ENCODE measurements at places on chromosomes 3 and 15.

DNA sequence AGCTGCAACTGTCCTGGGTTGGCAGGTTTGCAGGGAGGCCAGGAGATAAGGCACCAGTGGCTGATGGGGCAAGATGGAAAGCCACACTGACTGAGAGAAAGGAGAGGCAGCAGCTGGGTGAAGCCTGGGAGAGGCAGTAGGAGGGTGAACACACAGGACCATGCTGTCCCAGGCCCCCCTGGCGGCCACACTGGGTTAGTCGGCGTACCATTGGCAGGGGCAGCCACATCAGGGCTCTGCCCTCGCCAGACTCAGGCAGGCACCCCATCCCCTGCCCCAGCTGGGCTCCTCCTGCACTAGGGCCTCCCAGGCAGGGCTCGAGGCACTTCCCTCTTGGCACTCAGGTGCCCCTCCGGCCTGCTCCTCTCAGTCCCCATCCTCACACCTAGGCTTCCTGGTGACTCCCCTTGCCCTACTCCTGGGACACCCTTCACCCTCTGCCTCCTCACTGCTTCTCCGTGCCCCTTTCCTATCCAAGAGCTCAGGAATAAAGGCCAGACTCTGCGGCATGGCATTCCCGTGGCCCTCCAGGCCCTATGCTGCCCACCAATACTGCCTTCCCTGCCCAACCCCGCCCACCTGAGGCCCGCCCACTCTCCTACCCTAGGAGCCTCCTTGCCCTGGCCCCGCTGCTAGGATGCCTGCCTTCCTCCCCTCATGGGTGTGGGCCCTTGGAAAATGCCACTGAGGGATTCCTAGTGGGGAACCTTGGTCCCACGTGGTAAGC is 28.7 kb upstream of the DUSP7 start:
- no peak for DNase-seq

GRCh38 chr3:5758699-5759098 is 571.2 kb downstream of the EDEM1 start:
- no peak for DNase-seq

DNA sequence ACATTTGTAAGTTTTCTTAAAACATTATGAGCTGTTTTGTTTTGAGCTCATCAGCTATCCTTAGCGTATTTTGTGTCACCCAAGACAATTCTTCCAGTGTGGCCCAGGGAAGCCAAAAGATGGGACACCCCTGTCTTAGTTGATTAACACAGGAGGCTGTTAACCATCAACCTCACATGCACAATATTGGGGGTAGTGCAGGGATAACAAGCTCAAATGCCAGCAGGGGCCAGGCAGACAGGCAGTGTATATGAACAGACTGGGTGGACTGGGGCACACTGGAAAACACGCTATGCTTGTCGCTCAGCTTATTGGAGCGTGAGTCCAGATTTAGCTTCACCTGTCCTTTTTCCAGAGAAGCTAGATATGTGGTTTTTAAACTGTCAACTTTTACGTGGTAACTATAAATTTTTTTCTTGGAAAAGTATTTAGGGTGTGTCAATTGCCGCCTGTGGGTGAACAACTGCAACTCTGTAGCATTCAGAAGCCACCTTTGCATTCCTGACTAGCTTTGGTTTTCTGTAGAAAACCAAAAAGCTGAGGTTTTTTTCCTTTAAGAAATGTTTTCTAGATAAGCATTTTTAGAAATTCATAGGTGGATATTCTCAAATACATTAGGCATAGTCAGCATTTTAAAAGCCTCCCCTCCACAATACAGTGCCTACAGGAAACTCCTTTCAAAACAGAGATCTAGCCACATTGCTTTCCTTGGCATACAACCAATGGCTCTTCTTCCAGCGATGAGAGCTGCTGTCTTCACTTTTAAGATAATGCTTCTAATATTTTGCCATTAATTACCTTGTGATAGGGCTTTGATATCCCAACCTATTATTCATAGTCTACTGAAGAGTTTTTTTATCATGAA is 14.6 kb downstream of the PSMD6 start:
- no peak for DNase-seq

- DNase-seq, result no peak
Measured at GRCh38 chr3:11411956-11412355, 139.8 kb downstream of the ATG7 start.

DNA sequence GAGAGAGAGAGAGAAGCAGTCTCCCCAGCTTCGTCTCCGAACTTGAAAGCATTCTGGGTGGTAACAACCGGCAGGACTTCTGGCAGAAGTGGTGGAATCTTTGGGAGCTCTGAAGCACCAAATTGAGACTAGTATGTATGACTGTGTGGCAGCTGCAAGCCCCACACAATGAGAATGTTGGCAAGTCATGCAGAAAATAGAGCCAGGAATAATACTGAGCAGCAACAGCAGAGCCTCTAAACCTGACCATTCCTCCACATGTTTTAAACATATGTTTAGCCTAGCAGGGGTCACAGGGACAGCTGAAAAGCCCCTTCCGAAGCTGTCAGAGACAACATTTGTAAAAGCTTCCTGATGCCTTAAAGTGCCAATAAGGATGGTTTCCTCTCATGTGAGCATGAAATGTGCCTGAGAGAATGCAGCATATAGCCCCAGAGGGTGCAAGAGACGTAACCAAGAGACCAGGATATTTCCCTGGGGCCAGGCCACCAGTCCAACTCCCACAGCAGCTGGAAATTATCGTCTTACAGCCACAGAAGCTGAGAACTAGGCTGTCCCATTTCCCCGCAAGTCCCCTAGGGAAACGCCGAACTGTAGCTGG is 178.6 kb upstream of the CCDC54 start:
- DNase-seq, result no peak

- DNase-seq, result no peak
Measured at GRCh38 chr3:181292984-181293383, 303.4 kb upstream of the DNAJC19 start.

Measured in suppressor macrophage (primary cell).